GM06990 (cell line): ENCODE measurements at places on chromosomes 12 and 14.

DNA sequence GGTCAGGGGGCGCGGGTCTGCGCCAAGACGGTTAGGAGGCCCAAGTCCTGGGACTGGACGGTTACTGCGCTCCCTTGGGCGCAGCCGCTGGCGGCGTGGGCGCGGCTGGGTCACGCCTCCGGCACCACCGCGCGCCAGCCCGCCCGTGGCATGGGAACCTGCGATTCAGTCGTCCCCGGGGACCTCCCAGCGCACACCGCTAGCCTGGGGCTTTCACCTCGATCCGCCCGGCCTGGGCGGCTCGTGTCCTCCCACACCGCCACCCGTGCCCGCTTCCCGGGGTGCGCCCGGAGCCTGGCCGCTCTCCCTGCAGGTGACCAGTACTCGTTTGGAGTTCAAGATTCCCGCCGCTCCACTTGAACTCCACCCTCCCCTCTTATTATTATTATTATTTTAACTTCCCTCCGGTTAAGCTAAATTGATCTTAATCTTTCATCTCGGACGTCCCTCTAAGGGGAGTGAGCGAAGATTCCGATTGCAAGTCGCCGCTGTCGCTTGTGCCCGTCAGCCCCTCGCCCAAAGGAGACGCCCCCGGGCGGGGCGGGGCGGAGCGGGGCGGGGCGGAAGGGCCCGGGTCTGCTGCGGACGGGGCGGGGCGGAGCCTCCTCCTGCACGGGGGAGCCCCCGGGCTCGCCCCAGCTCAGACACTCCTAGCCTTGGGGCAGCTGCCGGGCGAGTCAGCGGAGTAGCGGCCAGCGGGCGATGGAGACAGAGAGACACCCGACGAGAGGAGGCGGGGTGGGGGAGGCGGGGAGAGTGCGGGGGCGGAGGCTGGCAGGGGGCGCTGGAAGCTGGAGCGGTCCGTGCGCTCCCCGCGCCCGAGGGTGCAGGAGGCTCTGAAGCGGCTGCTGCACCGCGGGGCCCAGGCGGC is at the start of gene KCNMB4:
KCNMB4 (plus strand) TSS at position 643 of the 871 bp plus-strand sequence. CDS start 445 bp downstream, outside the sequence.
- DNase-seq, result peak; percentile 74

DNA sequence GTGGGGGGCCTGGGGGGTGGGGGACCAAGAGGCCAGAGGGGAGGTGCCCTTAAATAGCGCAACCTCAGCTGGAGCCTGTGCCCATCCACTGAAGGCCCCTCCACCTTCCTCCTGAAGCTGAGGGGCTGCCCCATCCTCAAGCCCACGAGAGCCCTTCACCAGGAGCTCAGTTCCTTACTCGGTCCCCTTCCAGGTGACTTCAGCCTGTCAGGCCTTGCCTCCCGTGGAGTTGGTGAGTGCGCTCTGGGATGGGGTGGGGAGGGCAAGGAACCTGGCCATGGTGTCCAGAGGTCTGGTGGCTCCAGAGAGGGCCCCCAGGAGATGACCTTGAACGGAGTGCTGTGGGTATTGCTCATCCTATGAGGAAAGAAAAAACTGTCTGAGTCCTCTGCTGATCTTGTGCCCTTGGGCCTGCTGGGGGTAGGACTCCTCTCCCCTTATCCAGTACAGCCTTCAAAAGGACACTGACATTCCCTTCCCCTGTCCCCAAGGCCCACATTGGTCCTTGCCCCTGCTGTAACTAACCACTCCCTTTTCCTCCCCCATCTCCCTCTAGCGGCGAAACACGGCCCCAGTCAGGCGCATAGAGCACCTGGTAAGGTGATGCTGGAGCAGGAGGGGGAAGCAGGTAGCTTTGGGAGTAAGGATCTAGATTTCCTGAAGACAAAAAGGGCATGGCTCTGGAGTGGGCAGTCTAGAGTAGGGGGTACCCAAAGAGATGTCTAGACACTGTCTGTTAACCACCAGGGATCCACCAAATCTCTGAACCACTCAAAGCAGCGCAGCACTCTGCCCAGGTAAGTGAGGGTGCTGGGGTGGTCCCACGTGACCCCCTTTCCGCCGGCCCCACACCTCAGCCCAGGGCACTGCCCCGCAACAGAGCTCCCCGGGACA is 3.6 kb downstream of the TNS2 start:
- no peak for DNase-seq

DNA sequence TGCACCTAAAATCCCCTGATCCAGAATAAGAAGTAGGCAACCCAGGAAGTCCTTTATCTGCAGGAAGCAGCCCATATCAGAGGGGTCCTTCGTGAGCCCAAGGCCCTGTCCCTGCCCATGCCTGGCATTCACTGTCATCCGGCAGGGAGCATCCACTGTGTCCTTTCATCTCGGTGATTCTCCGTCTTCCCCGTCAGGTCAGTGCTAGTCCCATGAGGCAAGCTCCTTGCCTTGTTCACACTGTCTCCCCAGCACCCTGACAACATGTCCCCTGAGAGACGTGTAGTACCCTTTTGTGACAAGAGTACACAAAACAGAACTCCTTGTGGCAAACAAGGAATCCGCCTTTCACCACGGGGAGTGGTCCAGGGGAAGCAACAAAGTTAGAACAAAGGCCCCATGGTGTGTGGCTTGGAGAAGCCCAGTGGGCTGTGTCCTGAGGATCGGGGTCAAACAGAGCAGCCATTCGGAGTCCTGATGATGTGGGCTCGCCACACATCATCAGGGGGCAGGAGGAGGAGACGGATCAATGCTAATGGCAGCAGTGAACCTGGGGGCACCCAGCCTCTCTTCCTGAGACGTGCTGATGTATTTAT is 112.1 kb downstream of the DICER1 start:
- DNase-seq, result no peak

- DNase-seq, result no peak
Measured at GRCh38 chr12:115343601-115344000, 659.6 kb upstream of the TBX3 start.

DNA sequence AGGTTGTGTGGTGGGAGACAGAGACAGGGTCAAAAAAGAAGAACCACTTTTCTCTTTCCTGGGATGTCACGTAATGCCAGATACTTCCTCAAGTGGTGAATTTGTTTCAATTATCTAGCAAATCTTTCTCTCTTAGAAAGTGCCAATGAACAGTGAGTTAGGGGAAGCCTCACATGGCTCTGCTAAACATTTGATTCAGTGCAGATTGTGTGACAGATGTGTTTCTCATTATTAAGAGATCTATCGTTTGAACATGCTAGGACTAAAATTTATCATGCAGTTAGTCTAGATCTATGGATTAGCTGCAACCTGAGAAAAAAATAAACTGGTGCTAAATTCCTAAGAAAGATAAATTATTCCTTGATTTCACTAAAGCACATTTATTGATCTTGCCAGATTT is 247.8 kb downstream of the MDGA2 start:
- DNase-seq, result no peak

DNA sequence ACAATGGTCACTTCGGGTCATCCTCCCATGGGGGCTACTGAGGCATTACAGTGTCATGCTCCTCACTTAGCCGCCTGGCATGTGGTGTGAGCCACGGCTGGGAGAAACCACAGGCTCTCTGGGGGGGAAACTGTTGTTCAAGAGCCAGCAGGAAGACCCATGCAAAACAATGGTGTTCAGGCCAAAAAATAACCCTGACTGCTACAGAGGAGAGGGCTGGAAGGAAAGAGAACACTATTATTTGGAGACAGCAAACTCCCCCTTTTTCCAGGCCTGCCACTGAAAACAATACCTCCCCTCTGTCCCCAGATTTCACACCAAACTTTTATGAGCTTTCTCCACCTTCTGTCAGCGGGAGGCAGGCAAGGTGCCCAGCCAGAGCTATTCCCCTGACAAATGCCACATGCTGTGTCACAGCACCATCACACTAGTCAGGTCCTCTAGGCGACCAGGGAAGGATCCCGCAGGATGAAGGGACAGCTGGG is 83.7 kb downstream of the CHGA start:
- no peak for DNase-seq

GRCh38 chr12:118704527-118705241 is 276.7 kb upstream of the SRRM4 start:
- DNase-seq, result no peak

GRCh38 chr12:39616251-39616650 is 3.4 kb downstream of the ABCD2 start:
- no peak for DNase-seq

DNA sequence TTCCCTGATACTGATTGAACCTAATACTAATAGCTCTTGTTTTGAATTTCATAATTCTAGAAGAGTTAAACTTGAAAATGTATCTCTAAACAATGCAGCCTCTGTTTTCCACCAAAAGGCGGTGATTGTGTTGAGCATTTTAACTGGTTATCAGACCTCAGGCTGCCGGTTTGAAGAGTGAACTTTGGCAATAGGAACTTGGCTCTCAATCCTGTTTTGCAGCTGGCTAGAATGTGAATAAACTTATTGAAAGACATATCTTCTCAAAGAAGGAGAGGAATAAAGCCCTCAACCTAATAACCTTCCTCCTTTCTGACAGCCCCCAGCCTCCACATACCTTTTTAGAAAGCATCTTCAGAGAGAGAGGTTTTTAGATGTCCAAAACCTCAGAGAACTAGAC is 105.4 kb downstream of the SRGAP1 start:
- no peak for DNase-seq

- DNase-seq, result no peak
Measured at GRCh38 chr12:113096675-113097461, 38.7 kb downstream of the RASAL1 start.

GRCh38 chr12:3727877-3728632 is 24.9 kb downstream of the CRACR2A start:
- peak; percentile 13 for DNase-seq

GRCh38 chr12:38587594-38587993 is 271.0 kb downstream of the ALG10B start:
- no peak for DNase-seq

- no peak for DNase-seq
Measured at GRCh38 chr14:29222671-29223268, 456.2 kb downstream of the FOXG1 start.

DNA sequence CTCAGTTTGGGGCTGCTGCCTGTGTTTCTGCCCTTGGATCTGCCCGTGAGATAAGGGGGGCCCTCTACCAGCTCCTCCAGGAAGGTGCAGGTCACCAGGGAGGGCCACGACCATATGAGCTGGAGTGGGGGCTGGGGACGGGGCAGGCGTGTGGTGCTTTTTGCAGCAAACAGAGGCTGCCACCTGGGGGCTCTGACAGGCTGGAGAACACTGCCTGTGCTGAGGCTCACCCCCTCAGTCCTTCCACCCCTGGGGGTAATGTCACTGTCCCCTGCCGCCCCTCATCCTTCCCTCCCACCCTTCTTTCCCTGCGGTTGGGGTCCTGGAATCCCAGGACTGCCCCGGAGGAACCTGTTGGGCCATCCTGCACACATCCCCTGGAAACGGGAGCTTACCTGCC is 3.2 kb downstream of the PLD4 start:
- DNase-seq, result no peak

- no peak for DNase-seq
Measured at GRCh38 chr14:95008445-95009217, 148.7 kb downstream of the DICER1 start.

DNA sequence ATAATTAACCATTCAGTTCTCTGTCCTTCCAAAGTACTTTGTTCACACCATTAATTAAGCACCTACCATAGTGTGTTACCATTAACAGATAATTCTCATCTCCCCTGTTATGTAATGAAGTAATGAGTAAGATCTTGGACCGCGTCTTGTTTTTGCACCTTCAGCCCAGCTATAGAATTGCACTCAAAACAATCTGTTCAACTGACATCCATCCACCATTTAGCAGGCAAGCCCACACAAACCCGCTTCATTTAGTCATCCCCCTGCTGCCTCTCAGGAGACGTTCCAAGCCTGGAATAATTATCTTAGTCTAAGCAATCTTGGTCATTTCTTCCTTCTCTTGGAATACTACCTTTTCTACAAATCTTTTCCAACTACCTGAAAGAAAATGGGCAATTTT is 74.4 kb downstream of the DUSP16 start:
- DNase-seq, result no peak

DNA sequence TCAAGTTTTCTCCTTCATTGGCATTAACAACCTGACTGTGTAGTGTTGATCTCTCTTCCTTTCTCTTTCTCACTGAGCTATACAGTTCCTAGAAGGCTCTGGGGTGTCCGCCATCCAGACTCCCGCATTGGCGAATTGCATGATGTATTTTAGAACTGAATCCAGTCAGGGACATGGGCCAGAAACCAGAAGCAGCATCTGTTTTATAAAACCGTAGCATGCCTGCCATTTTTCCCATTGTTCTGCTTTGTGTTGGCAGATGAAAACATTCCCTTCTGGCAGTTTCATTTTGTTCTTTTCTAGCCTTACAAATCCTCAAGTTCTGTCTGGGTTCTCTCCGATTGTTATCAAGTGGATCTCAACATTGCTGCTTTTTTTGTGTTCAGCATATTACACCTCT is 268.3 kb upstream of the SEL1L start:
- no peak for DNase-seq

DNA sequence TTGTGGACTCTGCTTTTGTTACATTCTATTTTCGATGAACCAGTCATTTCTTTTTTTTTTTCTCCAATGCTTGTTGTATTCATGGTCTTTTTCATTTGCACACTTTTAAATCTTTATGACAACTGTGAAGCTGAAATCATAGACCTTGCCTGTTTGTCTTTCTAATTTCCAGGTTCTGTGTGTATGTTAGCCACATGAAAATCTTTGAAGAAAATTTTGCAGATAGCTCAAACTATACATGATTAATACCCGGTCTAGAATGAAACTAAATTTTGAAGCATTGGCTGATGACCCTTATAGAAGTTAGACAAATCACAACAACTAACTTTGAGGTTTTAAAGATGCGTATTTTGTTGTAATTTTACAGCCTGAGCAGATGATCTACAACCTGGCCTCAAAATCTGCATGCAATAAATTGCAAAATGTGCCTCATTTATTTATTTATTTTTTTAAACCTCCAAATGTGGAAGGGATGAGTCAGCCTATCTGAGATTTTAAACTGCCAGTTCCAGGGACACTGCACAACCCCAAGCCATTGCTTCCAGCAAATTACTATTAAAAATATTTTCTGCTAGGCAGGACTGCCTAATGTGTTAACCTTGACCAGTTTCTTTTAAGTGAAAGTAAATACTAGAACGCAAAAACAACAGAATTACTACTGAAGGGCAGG is 96.3 kb upstream of the NAV3 start:
- DNase-seq, result no peak

DNA sequence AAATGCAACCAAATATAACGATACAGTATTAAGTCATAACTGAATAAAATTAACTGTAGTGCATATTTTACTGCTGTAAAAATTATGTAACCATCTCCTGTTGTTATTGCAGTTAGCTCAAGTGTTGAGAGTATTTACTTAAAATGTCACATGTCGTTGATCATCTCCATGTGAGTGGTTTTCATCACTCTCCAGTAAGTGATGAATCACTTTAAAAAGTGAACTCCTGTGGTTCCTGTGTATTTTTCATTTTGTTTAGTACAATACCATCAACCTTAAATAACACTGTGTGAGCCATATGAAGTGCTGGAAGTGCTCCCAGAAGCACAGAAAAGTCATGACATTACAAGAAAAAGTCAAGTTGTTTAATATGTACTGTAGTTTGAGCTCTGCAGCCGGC is 104.7 kb upstream of the SLCO1B1 start:
- DNase-seq, result no peak

GRCh38 chr12:97140355-97140754 is 233.3 kb downstream of the NEDD1 start:
- DNase-seq, result no peak
